ENCODE measurements at places on chromosomes 6 and 20.
A peak's percentile ranks its signal among the peaks of the same experiment; 100 is the strongest.

- no peaks in the 10 kb centered on the region for H3K36me3 ChIP-seq
- H3K27ac ChIP-seq: peak overlapping the region; percentile 83
- peak overlapping the region; percentile 47 for H3K4me3 ChIP-seq
These were observed 46.9 kb downstream of the TRAF3IP2 start for GRCh38 chr6:111558690-111559187.

- peaks cover 12% of the 10 kb centered on the region for H3K4me1 ChIP-seq
- no peaks in the 10 kb centered on the region for H3K27me3 ChIP-seq
- no peaks in the 10 kb centered on the region for H3K36me3 ChIP-seq
- DNase-seq: no peak
- H3K4me3 ChIP-seq: no peak overlapping the region
These were observed 69.1 kb upstream of the FLRT3 start for GRCh38 chr20:14406495-14406894.

GRCh38 chr6:3389390-3390167, 67.3 kb downstream of the SLC22A23 start:
- DNase-seq: no peak
- peaks cover 24% of the 10 kb centered on the region for H3K4me1 ChIP-seq
- no peak overlapping the region for H3K4me3 ChIP-seq

DNA sequence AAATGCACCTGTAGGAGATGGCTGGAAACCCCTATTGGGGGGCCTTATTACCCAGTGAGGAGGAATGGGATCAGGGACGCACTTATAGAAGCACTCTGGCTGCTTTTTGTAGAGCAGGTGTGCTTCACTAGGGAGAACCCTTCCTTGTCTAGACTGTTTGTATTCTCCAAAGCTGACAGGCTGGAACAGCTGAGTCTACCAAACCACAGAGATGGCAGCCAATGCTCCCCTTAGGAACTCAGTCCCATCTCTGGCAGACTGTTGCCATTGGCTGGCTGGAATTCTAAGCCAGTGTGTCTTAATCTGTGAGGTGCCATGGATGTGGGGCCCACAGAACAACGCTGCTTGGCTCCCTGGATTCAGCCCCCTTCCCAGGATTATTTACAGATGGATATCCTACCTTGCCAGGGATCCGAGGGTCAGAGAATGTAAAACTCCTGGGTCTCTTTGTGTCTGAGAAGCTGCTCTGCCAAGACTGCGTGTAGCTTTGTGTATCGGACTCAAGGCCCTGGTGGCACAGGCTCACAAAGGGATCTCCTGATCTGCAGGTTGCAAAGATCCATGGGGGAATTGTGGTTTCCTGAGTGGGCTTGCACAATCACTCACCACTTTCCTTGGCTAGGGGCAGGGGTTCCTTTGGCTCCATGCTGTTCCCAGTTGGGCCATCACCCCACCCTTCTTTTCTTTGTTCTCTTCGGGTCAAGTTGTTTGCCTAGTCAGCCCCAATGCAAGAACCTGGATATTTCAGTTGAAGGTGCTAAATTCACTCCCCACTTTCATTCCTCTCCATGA, 26.1 kb downstream of the C6orf52 start:
- DNase-seq: no peak
- H3K27me3 ChIP-seq: no peaks in the 10 kb centered on the region
- H3K4me1 ChIP-seq: no peaks in the 10 kb centered on the region
- H3K36me3 ChIP-seq: peaks cover 15% of the 10 kb centered on the region
- H3K4me3 ChIP-seq: no peak overlapping the region
- no peak overlapping the region for H3K27ac ChIP-seq

- H3K27me3 ChIP-seq: no peaks in the 10 kb centered on the region
- H3K4me1 ChIP-seq: no peaks in the 10 kb centered on the region
- no peaks in the 10 kb centered on the region for H3K36me3 ChIP-seq
These were observed 50.9 kb downstream of the BTBD9 start for GRCh38 chr6:38588631-38589366.

- H3K27me3 ChIP-seq: peaks cover 1% of the 10 kb centered on the region
- H3K36me3 ChIP-seq: no peaks in the 10 kb centered on the region
- H3K4me1 ChIP-seq: peaks cover 14% of the 10 kb centered on the region
- H3K27ac ChIP-seq: no peak overlapping the region
- H3K4me3 ChIP-seq: no peak overlapping the region
These were observed 36.9 kb downstream of the ARHGAP18 start for GRCh38 chr6:129672881-129673631.

All from glutamatergic neuron (in vitro differentiated cells).